ENCODE measurements at places on chromosomes 4 and X. TPM values are rescaled to one million over a fixed set of nuclear protein-coding genes. Genes with fewer than 3 reads are reported as not detected.

The SLC35A2 gene
- 20.2 TPM for total RNA-seq

DNA sequence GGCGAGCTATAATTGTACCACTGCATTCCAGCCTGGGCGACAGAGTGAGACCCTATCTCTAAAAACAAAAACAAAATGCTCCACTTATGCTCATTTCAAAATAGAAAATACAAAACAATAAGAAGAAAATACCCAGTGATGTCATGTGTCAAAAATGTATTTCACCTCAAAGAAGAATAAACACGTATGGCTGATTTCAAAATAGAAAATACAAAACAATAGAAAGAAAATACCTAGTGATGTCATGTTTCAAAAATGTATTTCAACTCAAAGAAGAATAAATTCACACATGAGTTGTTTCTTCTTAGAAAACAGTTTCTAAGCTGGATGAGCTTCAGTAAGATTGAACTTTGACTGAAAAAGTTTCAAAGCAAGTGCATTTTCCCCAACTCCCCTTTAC lies 20.3 kb upstream of the PDCL2 start:
- no peaks in the 10 kb centered on the region for H3K4me1 ChIP-seq
- H3K27me3 ChIP-seq: no peaks in the 10 kb centered on the region
- H3K36me3 ChIP-seq: no peaks in the 10 kb centered on the region
- no peak overlapping the region for H3K27ac ChIP-seq

DNA sequence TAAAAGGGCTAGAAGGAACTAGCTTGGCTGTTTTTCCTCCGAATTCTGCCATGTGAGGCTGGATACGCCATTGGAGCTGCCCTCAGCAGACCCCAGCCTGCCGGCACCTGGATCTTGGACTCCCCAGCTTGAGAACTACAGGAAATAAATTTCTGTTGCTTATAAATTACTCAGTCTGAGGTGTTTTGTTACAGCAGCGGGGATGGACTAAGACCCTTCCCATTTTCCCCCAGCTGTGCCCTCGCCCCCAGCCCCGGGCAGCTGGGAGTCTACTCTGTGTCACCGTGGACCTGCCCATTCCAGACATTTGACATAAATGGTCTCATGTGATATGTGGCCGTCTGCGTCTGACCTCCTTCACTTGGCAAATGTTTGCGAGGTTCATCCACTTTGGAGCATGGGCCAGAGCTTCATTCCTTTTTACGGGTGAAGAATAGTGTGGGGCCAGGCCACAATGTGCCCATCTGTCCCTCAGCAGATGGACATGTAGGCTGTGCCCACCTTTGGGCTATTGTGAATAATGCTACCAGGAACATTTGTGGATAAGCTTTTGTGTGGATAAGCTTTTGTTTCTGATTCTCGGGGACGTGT lies 30.7 kb upstream of the SPON2 start:
- no peak overlapping the region for H3K27ac ChIP-seq
- H3K4me1 ChIP-seq: peaks cover 10% of the 10 kb centered on the region
- no peak overlapping the region for H3K4me3 ChIP-seq
- H3K27me3 ChIP-seq: no peaks in the 10 kb centered on the region

The CT47B1 gene
- total RNA-seq: not detected

DNA sequence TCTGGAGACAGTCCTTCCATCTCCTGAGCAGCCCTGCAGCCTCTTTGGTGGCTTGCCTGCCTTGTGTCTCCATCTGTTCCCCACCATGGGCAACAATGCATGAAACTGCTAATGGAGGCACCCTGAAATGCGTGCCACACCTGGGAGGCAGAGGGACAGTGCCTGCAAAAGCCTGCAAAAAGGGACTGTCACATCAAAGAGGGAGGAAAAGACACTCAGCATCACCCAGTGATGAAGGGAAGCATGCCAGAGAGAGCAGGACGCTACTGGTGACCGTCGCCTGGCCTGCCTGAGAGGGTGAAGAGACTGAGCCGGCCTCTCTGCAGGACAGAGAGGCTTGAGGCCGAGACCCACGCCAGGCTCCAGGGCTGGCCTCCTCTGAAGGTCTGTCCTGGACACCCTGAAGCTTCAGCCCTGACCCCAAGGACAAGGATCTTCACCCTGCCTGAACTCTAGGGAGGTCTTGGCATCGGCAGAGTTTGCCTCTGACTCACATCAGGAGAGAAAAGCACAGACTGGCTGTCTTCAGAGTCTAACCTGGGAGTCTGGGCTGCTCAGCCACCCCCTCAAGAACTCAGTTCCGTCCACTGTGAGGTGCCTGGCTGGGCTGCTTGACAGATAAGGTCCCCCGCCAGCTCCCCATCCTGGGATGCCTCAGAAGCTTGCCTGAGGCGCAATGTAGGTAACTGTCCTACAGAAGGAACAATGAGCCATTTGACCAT lies 8.1 kb downstream of the ACSL1 start:
- H3K4me3 ChIP-seq: no peak overlapping the region
- peaks cover 6% of the 10 kb centered on the region for H3K4me1 ChIP-seq
- no peaks in the 10 kb centered on the region for H3K36me3 ChIP-seq
- H3K27me3 ChIP-seq: no peaks in the 10 kb centered on the region

DNA sequence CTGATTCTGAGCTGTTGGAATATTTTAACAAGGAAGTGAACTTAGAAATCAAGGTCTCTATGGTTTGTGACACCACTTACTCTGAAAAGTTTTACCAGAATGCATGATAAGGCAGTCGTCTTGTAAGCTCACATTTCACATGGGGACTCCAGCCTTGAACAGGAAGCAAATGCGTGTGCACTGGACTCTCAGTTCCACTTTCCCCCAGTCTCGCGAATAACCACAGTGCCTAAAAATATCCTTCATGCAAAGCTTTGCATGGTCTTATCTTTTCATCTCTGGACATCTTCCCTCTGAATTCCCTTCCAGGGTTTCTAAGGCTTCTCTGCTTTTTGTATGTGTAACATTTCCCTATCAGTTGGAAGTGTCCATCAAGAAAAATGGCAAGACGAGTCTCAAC lies 581.8 kb downstream of the NLGN4X start:
- no peaks in the 10 kb centered on the region for H3K27me3 ChIP-seq
- no peaks in the 10 kb centered on the region for H3K36me3 ChIP-seq
- H3K4me1 ChIP-seq: no peaks in the 10 kb centered on the region

The ACE2 gene
- 0.11 TPM for total RNA-seq

- H3K4me1 ChIP-seq: no peaks in the 10 kb centered on the region
- no peaks in the 10 kb centered on the region for H3K36me3 ChIP-seq
- H3K4me3 ChIP-seq: no peak overlapping the region
- no peak overlapping the region for H3K27ac ChIP-seq
- no peak for DNase-seq
Observed at GRCh38 chr4:38958453-38959190, 73.6 kb downstream of the TMEM156 start.

The TRMT10A gene
- not detected for total RNA-seq
